Activated T-cell treated with anti-CD3 and anti-CD28 coated beads, Interleukin-2, amount 50 U/mL, for 48 hours (primary cell): ENCODE measurements at places on chromosomes 3 and 15.

DNA sequence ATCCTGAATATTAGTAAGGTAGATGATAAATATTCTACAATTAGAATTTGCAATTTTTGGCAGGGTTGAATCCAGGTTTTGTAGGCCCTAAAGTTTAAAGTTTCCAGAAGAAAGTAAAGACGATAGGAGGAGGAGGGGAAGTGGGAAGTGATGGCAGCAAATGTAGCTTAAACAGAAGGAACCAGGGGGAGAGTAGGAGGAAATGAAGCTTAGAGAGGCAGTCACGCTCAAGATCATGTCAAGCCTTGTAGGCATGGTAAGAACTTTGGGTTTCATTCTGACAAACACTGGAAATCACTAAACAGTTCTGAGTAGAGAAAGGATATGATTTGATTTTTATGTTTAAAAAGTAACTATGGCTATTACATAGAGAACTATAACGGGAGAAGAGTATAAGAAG lies 63.9 kb downstream of the NR2E3 start:
- DNase-seq = no peak

- DNase-seq = no peak
Observed at GRCh38 chr15:58742819-58743502, 6.5 kb downstream of the ADAM10 start.

- no peak for DNase-seq
Observed at GRCh38 chr3:53350652-53351051, 3.3 kb upstream of the DCP1A start.

DNA sequence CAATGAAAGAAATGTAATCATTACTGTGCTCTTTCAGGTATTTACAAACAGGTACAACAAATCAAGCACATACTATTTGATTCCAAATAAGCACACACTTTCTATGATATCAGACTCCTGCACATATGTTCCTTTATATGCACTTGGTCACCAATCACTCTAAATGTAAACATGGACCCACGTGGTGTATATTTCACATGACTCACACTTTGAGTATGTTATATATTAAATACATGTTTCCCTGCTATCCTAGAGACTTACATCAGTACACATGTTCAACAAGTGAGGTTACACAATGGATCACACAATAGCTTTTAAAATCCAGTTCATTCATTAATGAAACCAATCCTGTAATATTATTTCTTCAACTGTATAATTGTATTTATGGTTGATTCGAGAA lies 683.5 kb downstream of the NR2F2 start:
- DNase-seq = no peak

- DNase-seq = no peak
Observed at GRCh38 chr3:185046603-185047002, 106.3 kb downstream of the C3orf70 start.

- no peak for DNase-seq
Observed at GRCh38 chr3:124915254-124915653, 19.3 kb downstream of the MUC13 start.
